Stimulated activated CD4-positive, alpha-beta T cell treated with anti-CD3 and anti-CD28 coated beads, Interleukin-4, amount 100 ng/mL, for 24 hours (primary cell): ENCODE measurements at places on chromosomes 6 and 20.
A peak's percentile ranks its signal among the peaks of the same experiment; 100 is the strongest.

DNA sequence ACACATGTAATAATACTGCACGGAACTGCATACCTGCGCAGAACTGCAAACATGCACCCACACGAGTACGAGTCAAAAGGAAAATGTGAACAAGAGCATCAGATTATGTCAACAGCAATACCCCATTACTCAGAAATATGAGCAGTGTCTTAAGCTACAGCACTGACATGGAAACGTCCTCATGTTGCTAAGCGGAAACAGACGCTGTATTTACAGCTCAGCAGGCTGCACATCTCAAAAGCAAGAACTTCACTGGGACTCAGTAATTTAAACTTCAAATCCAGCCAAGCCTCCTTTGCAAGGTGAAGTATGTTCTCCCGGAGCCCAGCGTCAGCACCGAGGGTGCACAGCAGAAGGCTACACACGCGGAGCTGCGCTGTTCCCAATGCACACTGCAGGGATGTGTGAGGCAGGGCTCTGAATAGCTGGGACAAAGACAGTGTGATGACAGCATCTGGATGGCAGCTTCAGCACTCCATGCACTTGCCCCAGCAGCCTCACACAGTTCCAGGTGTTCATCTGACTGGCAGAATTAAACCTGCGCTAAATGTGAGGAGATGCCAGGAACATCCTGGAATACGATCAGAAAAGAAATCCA lies 202.8 kb downstream of the WDR27 start:
- no peak for DNase-seq

- no peak for DNase-seq
Observed at GRCh38 chr6:165117121-165117520, 192.3 kb downstream of the C6orf118 start.

DNA sequence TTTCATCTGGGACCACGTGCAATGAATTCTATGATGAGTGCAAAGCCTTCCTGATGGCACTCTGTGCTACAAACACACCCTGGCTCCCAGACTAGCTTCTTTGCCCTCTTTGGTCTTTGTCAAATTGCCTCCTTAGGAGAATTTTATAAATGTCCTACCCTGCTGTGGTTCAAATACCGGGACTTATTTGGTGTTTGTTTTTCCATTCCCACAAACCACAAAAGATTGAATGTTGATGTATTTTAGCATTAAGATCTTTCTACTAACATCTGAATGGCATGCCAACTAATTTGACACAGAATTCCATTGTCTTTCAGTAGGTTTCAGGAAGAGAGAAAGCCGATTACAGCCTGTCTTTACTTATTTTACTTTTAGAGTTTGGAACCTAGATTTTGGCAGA lies 424.2 kb upstream of the SLC35B3 start:
- DNase-seq: no peak

DNA sequence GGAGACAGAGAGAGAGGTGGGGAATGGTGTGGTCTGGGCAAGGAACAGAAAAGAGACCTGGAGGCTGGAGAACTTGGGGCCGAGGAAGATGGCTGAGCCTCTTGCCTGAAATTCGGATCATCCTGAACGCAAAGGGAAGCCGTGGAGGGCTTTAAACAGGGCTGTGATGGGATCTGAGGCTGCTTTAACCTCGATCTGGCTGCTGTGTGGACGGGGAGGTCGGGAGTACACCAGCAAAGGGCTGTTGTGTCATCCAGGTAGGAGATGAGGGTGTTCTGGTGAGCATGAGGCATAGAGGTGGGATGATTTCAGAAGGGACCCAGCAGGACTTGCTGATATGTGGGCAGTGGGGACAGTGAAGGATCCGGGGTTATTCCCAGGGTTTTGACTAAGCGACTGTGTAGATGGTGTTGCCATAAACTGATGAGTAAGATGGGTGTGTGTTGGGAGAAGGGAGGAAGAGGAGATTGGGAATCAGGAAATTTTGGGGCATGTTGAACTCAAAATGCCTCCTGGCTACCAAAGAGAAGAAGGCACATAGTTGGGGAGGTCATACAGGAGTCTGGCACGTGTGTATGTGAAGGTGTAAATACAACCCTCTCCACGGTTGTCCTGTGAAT lies 158.5 kb downstream of the NFATC2 start:
- no peak for DNase-seq

- no peak for DNase-seq
Observed at GRCh38 chr20:1674990-1675780, 17.6 kb upstream of the SIRPG start.

GRCh38 chr20:33832103-33832804 lies 21.1 kb downstream of the CHMP4B start:
- DNase-seq: no peak

DNA sequence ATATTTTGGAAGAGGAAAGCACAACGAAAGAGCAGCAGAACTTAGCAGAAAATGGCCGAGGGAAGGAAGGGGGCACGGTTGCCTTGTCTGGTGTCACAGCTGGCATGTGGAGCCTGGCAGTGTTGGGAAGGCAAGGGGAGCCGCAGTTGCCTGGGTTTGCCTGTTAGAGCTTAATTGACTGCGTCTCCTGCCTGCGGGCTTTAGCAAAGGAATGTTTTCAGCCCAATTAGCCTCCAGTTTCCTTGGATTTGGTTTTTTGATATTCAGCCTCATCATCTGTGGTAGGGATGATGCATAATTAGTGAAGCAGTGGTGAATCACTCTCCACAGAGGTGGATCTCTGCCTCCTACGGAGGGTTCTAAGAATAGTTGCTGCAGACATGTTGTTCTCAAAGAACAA lies 832.6 kb downstream of the QKI start:
- DNase-seq: no peak

GRCh38 chr6:119683031-119683430 lies 333.5 kb upstream of the MAN1A1 start:
- DNase-seq: no peak

- DNase-seq: no peak
Observed at GRCh38 chr6:170067923-170068360, 222.9 kb downstream of the DLL1 start.

DNA sequence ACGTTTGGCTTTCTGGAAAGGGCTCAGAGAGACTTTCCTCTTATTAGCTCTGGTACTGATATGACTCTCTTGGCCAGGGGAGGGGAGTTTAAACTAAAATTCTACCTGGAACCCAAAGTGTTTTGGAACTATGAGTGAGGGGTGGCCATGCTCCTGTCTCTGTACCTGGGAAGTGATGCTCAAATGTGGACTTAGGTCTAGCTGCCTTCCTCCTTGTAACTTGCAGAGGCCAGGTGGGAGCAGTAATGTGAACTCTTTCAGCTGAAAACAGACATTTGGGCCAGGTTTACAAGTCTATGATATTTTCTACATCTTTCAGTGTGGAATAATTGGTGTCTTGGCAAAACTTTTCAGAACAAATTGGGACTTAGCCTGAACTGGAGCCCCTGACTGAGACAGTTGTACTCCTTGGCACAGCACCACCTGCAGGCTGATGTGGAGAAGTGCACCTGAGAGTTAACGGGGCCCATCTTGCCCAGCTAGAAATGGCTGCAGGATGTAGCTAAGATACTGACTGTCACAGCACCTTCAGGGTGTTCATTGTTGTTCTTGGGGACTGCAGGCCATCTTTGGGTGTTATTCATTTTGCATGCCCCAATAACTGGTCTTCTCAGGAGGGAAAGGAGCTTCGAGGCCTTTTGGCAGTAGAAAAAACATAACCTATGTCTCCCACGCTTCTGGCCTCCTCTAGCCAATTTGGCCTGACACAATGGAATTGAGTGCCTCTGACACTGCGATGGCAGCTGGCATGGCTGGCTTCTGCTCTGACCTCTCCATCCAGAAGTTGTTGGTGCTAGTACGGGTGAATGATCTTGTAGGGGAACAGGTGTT lies 37.1 kb downstream of the CD109 start:
- peak; percentile 74 for DNase-seq

DNA sequence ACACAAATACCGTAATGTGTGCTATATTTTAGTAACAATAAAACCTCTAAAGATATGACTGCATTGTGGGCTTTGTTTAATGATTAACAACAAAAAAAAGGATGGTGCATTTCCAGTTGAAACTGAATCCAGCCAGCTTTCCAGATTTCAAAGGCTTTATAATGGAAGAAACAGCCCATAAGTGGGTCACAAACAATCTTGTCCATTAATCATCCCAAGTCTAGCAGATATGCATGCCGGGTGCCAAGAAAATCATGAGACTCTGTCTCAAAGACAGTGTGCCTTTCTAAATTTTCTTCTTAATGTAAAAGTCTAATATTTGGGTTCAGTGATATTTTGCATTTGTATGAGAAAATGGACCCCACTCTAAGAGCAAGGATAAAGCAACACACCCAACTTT lies 20.6 kb upstream of the LAMP5 start:
- DNase-seq: no peak

DNA sequence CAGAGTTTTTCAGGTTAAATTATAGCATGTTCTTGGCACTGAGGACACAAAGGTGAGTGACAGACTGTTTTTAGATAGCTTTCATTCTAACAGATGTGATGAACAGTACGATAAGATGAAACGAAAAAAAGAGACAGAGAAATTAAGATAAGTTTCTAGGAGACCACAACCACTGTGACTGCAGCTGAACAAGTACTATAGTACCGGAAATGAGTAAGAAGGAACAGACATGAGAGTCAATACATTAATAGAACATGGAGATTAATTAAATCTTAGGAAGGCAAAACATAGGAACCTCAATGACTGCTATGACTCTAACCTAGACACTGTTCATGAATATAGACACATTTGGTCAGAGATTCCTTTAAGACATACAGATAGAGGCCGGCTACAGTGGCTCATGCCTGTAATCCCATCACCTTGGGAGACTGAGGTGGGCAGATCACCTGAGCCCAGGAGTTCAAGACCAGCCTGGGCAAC lies 40.2 kb downstream of the HBS1L start:
- peak; percentile 35 for DNase-seq

- DNase-seq: no peak
Observed at GRCh38 chr20:1924910-1925861, 30.0 kb downstream of the SIRPA start.

- DNase-seq: peak; percentile 50
Observed at GRCh38 chr6:30883685-30884520, at the start of gene DDR1. Gene DDR1, plus strand, starts transcription at chr6:30884519. Its CDS starts 4,211 bp downstream, at chr6:30888730.

GRCh38 chr6:74631564-74631963 lies 574.3 kb downstream of the COL12A1 start:
- DNase-seq: no peak

GRCh38 chr6:31836474-31837368 lies 9.2 kb downstream of the HSPA1B start:
- no peak for DNase-seq

- no peak for DNase-seq
Observed at GRCh38 chr6:13044390-13044789, 283.9 kb downstream of the TBC1D7 start.

GRCh38 chr6:42960243-42961019 lies at the start of gene GNMT:
Gene GNMT, plus strand, starts transcription at chr6:42960754. Its CDS starts 14 bp downstream, at chr6:42960768.
- DNase-seq: peak; percentile 27

GRCh38 chr6:108364470-108364869 lies 69.6 kb downstream of the AFG1L start:
- no peak for DNase-seq

DNA sequence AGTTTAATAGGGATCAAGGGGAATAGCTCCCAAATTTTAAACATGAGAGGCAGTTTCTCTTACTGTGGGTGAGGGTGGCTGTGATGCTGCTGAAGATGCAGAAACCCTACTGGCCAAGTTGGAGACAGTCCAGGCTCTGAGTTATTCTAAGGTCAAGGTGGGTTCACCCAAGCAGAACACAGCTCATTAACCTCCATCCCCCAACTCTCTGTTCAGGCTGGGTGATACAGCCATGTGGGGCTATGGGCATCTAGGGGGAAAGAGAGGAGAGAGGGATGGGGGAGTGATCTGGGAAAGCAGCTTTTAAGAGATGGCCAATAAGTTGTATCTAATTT lies 18.9 kb upstream of the TRAM2 start:
- DNase-seq: no peak

DNA sequence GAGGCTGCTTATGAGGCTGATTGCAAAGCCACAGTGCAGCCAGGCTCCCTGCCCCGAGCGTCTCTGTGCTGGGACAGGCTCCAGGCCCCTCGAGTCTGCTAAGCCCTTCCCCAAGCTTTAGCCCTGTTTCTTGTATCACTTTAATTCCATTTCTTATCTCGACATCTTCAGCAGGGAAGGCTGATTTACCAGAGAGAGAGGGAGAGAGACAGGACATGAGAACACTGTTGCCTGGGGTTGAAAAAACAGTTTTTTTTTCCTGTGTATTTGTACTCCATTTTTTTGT lies 386.5 kb downstream of the SMOC2 start:
- no peak for DNase-seq

- DNase-seq: no peak
Observed at GRCh38 chr6:144921206-144921975, 636.3 kb downstream of the UTRN start.

- no peak for DNase-seq
Observed at GRCh38 chr20:41308726-41309413, 8.7 kb downstream of the ZHX3 start.

- DNase-seq: no peak
Observed at GRCh38 chr20:63319164-63320040, 26.4 kb downstream of the COL20A1 start.

GRCh38 chr6:129778793-129779192 lies 68.8 kb upstream of the ARHGAP18 start:
- no peak for DNase-seq

DNA sequence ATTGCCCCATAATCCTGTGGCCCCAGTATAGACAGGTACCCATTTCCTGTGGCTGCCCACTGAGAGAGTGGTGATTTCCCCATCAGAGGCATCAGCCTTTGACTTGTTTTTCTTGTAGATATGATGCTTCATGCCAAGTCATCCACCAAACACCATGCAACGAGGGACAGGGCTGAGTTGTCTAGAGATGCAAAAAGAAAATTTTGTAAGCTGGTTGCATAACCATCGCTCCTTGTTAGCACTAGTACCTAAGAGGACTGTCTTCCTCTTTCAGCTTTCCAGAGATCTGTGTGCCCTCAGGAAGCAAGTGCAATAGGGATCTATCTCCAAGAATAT lies 166.8 kb downstream of the BCAS1 start:
- DNase-seq: no peak

GRCh38 chr6:130788954-130789353 lies 38.3 kb upstream of the SMLR1 start:
- DNase-seq: no peak

DNA sequence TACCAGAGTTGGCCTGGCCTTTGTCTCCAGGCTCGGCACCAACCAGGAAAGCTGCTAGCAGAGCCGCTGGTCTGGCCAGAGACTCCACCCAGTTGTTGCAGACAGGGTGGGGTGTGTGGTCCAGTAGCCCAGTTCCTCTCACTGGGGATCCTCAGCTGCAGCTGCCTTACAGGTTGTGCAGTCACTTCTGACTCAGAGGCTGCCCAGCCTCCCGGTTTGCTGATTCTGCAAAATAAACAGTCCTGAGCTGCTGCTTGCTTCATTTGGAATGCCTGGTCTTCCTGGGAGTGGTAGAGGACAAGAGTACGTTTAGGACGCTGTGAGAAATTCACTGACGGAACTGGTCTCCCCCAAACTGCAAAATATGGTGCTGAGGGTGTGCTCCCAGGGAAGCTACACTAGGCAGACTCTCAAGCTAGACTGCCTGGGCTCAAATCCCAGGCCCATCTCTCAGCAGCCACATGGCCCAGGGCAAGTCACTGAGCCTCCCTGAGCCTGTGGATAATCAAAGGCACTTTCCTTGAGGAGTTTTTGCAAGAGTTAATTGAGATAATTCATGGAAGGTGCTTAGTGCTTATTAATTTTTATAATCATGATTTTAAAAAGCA lies 246.1 kb downstream of the TFAP2C start:
- DNase-seq: no peak

- no peak for DNase-seq
Observed at GRCh38 chr6:124443541-124443940, 518.7 kb upstream of the RNF217 start.
